Choroid plexus epithelial cell (primary cell): ENCODE measurements at places on chromosomes 4 and X.

GRCh38 chr4:41602886-41603498, 65.0 kb downstream of the LIMCH1 start:
- no peak for DNase-seq

- DNase-seq = peak; percentile 38
These were observed 17.1 kb upstream of the CT47C1 start for GRCh38 chrX:119055687-119056086.

GRCh38 chr4:8703401-8703696, 110.8 kb downstream of the CPZ start:
- no peak for DNase-seq

DNA sequence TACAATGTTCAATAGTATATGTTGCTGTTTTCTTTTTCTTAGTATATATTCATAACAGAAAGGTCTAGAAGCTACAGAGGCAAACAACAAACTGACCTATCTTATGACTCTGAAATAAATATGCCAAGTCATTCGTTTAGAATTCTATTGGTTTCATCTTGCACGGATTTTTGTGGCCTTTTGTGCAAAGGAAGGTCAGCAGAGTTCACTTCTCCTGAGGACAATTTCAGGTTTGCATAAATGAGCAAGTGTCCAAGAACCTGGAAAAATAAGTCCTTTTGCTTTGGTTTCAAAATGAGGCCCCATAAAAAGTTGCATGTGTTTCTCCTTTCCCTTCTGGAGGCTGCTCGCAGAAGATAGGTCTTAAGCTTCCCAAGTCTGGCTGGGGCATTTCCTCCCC, 156.9 kb downstream of the APBB2 start:
- DNase-seq = peak; percentile 57

GRCh38 chrX:41580423-41581064, 108.2 kb upstream of the GPR34 start:
- no peak for DNase-seq

- DNase-seq = no peak
These were observed 6.1 kb downstream of the UBQLN2 start for GRCh38 chrX:56569378-56570057.
